ENCODE measurements at places on chromosomes 3 and 15.

GRCh38 chr3:71012971-71013370, 570.6 kb downstream of the FOXP1 start:
- no peak for DNase-seq

DNA sequence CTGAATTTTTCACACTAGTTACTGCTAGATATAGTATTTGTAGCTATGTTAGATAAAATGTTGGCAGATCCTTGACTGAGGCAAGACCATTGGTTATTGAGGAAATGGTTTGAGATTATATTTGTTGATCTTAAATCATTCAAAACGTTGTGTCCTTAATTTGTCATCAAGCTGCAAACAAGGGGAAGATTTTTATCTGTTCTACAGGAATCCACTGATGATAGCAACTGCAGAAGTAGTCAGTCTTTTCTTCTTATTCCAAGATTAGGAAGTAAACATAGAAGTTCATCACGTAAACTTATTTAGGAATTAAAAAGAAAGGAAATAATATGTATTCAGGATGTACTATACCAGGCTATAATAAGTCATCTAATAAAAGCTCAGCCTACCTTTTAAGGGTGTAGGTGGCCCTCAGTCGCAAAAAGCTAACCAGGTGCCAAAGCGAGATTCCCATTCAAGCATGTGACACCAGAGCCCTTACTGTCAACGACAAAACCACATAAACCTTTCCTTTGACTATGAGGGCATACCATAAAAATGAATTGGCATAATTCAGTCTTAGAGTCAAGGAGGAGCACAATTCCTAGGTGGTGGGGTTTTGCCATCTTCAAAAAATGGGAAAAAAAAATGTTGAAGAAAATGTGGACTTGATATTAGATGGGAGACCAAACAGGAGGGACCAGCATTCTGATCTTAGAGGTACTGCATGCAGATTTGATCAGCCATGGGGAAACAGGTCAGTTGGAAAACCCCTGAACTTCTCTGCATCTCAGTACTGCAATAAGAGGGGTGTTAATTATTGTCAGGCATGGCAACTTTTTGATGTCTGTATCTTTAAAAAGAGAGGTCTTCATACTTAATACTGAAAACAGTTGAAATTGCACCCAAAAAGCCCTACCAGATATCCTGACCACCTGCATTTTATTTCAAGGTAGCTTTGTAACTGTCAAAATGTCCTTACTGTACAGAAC, 212.5 kb upstream of the UBE2E1 start:
- no peak for DNase-seq

DNA sequence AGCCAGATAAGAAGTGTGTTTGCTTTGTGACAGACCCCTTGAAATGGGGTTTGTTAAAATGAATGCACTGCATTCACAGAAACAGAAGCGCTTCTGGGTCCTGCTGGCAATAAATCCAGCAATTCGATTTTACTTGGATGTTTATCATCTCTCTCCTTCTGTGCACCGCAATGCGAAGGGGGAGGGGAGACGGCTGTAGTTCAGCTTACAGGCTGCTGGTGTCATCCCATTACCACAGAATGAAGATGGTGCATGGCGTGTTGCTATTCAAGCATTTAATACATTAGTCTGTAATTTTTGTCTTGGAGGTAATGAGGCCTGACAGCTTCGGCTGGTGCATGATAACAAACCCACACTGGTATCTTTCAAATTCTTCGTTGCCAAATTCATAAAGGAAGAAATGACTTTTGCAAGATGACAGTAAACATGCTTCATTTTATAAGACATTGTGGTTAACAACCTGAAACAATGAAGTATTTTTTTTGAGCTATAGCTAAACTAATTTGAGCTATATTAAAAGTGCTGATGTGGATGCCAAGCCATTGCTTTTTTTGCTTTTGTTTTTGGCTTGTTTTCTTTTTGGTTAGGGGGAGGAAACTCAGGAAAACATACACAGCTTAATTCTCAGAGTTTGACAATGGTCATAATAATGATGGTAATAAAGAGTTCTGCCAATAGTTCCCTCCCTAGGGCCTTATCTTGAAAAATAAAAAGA, 418.3 kb downstream of the OTOL1 start:
- DNase-seq = no peak

DNA sequence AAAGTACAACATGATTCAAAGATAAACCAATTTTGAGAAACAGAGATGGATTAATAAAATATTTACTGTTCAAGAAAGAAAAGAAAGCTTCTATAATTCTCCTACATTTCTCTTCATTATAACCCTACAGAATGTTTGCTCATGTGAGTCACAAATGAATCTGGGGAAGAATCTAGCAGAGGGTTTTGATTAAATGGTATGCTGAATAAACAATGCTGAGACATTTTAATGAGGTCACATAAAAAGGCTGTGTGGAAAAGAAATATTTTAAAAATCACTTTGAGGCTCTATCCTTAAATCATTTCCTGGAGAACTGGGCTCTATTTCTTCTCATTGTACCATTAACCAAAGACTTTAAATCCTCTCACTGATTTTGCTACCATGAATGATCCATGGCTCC, 727.7 kb downstream of the NTRK3 start:
- DNase-seq = no peak

DNA sequence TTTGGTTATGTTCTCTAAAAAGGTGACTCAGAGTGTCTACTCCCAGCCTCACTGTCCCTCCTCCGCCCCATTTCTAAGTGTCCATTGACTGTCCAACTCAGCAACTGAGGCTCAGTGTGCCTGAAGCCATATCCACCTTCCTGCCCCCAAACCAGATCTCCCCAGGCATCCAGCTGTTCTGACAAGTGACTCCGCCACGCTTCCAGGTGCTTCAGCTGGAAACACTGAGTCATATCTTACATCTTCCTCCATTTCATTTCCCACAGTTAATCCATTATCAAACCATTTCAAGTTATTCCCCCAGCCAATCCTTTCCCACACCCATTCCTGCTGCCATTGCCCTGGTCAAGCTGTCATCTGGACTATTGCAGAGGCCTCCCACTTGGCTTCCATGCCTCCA, 17.1 kb downstream of the MAGEF1 start:
- no peak for DNase-seq

- peak; percentile 42 for DNase-seq
Observed at GRCh38 chr3:12193485-12194165, 34.9 kb upstream of the TIMP4 start.

DNA sequence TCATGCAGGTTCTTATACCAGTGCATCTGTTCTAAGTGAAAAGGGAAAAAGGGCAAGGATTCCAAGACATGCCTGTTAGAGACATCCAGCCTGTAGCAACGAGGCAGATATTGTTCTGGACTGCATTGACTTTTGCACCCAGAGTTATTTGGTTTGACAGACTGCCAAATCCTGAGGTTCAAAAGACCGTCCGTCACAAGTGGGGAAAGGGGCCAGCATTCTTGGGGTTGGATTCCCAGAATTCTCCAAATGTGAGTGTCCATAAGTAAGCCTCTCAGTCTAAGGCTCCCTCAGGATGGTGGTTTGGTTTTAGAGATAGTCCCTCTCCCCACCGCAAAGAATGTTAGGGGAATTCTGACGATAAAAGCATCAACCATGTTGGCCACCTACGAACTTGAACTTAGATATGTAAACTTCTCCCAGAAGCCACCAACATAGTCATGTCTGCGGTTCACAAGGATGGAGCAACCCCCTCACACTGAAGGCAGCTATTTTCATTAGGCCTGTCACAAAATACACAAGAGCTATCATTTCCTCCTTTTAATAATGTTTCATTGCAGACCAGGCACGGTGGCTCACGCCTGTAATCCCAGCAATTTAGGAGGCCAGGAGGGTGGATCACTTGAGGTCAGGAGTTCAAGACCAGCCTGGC, 13.6 kb upstream of the LACTB start:
- DNase-seq = no peak

- no peak for DNase-seq
Observed at GRCh38 chr3:53773021-53773436, 73.2 kb downstream of the CHDH start.

DNA sequence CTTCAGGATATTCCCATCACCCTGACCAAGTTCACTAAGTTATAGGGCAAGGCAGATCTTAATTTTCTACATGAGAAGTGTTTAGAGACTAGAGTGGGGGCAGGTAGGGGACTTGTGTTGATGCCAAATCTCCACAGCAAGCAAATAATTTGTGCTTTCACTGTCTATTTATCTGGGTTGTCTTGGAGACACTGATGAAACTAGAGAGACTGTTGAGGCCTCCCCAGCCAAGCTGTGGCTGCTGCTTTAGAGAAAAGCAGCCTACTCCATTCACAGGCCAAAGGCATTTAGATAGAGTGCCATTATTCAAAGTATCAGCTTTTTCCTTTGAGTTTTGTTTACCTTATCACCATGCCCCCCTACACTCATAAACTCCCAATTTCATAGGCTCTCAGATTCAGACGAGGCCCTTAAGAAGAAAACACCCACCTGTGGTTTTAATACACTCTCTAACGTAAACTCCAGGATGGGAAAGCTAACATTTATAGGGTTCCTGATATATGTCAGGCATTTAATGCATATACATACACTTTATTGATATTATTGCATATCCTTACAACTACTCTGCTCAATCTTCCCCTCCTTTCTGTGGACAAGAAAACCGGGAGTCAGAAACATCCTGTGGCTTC, 130.4 kb upstream of the FOXB1 start:
- no peak for DNase-seq

- no peak for DNase-seq
Observed at GRCh38 chr3:194541483-194541882, 54.7 kb upstream of the ATP13A3 start.

GRCh38 chr3:149129326-149130205, at the start of gene HPS3:
Gene HPS3, plus strand, starts transcription at chr3:149129638. Its CDS starts 86 bp downstream, at chr3:149129724.
- DNase-seq = peak; percentile 80

DNA sequence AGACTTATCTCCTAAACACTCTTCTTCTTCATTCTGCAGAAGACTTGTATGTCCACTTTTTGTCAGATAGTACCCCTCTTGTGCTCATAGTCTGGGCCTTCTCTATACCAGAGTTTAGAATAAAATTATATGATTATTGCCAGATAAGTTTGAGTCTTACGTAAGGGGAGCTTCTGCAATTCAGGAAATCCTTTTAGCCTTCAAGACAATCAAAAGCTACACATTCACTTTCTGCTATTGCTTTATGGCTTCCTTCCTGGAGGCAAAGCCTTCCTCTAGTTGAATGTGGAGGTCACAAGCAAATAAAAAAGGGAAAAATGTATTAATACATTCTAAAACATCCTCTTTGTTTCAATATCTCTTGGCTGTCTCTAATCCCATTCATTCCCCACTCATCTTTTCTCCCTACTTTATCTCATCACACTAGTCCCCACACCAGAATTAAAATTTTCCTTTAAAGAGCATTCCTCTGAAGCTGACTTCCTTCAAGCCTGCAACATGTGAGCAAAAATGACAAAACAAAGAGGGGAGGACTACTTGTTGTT, 186.8 kb downstream of the CPNE4 start:
- no peak for DNase-seq

GRCh38 chr3:187679638-187680396, 9.6 kb upstream of the SST start:
- peak; percentile 52 for DNase-seq
